ENCODE measurements at places on chromosomes 2 and 18. TPM values are rescaled to one million over a fixed set of nuclear protein-coding genes. Genes with fewer than 3 reads are reported as not detected.

- H3K4me3 ChIP-seq = no peak overlapping the region
- H3K27ac ChIP-seq = no peak overlapping the region
- DNase-seq = no peak
- peaks cover 42% of the 10 kb centered on the region for H3K4me1 ChIP-seq
- H3K36me3 ChIP-seq = no peaks in the 10 kb centered on the region
Measured at GRCh38 chr2:210860276-210860675, 303.9 kb downstream of the CPS1 start.

DNA sequence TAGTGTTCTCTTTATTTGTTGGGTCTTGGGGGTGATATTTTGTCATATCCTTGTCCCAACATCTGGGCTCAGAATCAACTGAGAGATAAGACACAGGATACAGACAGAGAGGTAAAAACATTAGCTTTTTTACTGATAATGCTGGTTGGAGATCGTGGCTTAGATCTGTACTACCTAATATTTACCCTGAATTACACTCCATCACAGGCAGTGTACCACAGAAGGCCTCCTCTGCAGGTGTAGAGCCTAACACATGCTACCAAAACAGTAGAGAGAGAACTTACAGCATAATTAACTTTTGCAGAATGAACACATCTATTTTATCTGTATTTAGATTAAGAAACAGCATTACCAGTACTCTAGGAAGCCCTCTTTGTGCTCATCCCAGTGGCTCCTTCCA is 6.8 kb downstream of the AGPS start:
- H3K36me3 ChIP-seq = no peaks in the 10 kb centered on the region
- peaks cover 24% of the 10 kb centered on the region for H3K4me1 ChIP-seq
- H3K27ac ChIP-seq = no peak overlapping the region
- no peaks in the 10 kb centered on the region for H3K27me3 ChIP-seq
- no peak overlapping the region for H3K4me3 ChIP-seq

DNA sequence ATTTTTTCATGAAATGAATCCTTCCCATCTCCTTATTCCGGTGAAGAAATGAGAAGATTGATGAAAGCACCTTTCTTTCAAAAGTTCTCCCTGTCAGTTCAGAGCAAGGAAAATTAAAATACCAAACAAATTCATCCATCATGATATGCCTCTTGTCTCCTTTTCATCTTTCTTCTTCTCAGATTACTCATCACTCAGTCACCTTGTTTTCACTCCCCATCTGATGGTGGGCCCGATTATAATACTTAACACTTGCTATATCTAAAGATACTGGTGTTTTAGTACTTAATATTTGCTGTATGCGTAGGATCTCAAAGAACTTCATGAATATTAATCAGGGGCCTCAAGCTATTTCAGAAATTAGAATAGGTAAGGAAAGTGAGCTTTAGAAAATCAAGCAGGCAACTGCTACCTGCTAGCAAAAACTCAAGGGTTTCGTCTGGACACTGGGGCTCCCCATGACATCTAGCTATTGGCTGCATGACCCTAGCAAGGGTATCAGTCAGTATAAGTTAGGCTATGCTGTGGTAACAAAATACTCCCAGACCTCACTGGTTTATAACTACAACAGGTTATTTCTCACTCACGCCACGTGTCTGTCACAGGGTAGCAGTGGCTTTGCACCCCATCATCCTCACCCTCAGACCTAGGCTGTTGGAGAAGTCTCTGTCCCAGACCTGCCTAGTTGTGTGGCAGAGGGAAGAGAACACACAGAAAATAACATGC is 39.0 kb upstream of the RNF152 start:
- no peaks in the 10 kb centered on the region for H3K27me3 ChIP-seq
- no peaks in the 10 kb centered on the region for H3K36me3 ChIP-seq
- H3K4me1 ChIP-seq = no peaks in the 10 kb centered on the region
- H3K27ac ChIP-seq = no peak overlapping the region
- no peak for DNase-seq

Gene G6PC2
- not detected for total RNA-seq

Gene MAP2
- total RNA-seq = 4.4 TPM

DNA sequence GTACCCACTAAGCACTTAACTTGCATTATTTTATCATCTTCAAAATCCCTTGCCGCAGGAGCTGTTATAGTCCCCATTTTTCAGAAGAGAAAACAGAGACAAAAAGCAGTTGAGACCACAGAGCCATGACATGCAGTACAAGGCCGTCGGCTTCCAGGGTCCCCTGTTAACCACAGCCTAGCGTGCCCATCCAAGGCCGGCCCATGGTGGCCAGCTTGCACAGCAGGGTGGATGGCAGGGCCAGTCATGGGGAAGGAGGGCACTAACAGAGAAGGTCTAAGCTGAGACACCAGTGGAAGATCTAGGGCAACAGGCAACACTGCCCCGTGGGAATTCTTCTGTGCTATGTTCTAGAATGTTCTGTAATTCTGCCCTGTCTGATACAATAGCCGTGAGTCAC is 192.6 kb upstream of the ID2 start:
- H3K27me3 ChIP-seq = no peaks in the 10 kb centered on the region
- DNase-seq = no peak
- no peaks in the 10 kb centered on the region for H3K36me3 ChIP-seq
- no peak overlapping the region for H3K4me3 ChIP-seq
- no peaks in the 10 kb centered on the region for H3K4me1 ChIP-seq

GRCh38 chr2:147541314-147541713 is 303.5 kb upstream of the ACVR2A start:
- no peaks in the 10 kb centered on the region for H3K36me3 ChIP-seq
- no peaks in the 10 kb centered on the region for H3K4me1 ChIP-seq
- no peaks in the 10 kb centered on the region for H3K27me3 ChIP-seq
- no peak for DNase-seq

DNA sequence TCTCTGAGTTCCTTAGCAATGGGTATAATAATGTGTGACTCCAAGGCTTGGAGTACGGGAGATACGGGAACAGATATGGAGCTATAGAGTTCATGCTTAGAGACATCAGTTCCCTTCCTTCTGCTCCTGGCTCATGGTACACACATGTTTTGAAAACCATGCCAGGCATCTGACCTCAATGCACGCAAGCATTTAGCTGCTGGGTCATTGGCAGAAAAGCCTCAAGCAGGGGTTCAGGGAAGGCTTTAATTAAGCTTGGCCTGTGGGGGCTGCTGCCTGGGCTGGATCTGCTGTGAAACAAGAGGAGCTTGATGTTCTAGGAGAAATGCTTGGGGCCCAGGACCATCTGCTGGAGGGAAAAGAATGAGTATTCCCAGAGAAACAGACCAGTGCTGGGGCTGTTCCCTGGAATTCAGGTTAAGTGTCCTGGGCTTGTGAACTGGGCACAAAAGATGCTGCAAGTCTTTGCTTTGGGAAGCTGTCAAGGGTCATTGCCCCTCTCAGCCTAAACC is 3.2 kb downstream of the ALLC start:
- no peak overlapping the region for H3K27ac ChIP-seq
- H3K4me3 ChIP-seq = no peak overlapping the region
- H3K36me3 ChIP-seq = no peaks in the 10 kb centered on the region
- H3K27me3 ChIP-seq = no peaks in the 10 kb centered on the region

Gene TTC39C
- total RNA-seq = 108 TPM

- no peaks in the 10 kb centered on the region for H3K27me3 ChIP-seq
- no peak overlapping the region for H3K27ac ChIP-seq
- peak; percentile 52 for DNase-seq
- no peak overlapping the region for H3K4me3 ChIP-seq
- H3K36me3 ChIP-seq = no peaks in the 10 kb centered on the region
Measured at GRCh38 chr2:117771969-117772630, 42.4 kb upstream of the DDX18 start.

Gene ANKRD30BL
- 0.62 TPM for total RNA-seq

- no peak overlapping the region for H3K27ac ChIP-seq
- H3K4me1 ChIP-seq = no peaks in the 10 kb centered on the region
- no peaks in the 10 kb centered on the region for H3K27me3 ChIP-seq
- H3K4me3 ChIP-seq = no peak overlapping the region
- DNase-seq = peak; percentile 68
Measured at GRCh38 chr2:167264380-167264779, 376.1 kb downstream of the XIRP2 start.

Gene FBXO41
- total RNA-seq = 16.5 TPM

GRCh38 chr2:197189426-197190099 is 121.0 kb downstream of the ANKRD44 start:
- H3K4me3 ChIP-seq = no peak overlapping the region
- no peaks in the 10 kb centered on the region for H3K36me3 ChIP-seq
- peak; percentile 58 for DNase-seq
- H3K27ac ChIP-seq = no peak overlapping the region
- H3K27me3 ChIP-seq = no peaks in the 10 kb centered on the region

Gene DTYMK
- total RNA-seq = 55.4 TPM

DNA sequence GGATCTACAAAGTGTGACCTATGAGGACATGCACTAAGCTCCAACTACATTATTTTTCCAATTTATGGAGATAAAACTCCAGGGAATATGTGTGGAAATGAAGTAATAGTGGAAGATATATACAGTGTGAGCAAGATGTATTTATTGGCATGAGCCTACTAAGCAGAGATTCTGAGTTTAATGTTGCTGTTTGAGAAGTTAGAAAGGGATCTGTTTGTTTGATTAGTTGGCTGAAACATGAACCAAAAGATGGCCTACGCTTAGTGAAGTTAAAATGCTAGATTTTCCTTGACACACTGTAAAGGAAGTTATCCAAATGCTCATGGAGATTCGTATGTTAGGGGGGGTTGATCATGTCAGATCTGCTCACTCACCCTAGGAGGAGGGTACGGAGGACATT is 621.7 kb downstream of the TMEM182 start:
- H3K27me3 ChIP-seq = no peaks in the 10 kb centered on the region
- no peaks in the 10 kb centered on the region for H3K36me3 ChIP-seq
- no peak overlapping the region for H3K4me3 ChIP-seq

- no peak overlapping the region for H3K4me3 ChIP-seq
- no peaks in the 10 kb centered on the region for H3K36me3 ChIP-seq
- no peak for DNase-seq
- no peaks in the 10 kb centered on the region for H3K27me3 ChIP-seq
Measured at GRCh38 chr18:60060578-60060977, 160.8 kb downstream of the PMAIP1 start.

GRCh38 chr2:237596520-237597195 is 6.1 kb upstream of the RAB17 start:
- no peaks in the 10 kb centered on the region for H3K36me3 ChIP-seq
- peaks cover 29% of the 10 kb centered on the region for H3K4me1 ChIP-seq

Gene PCBP1
- total RNA-seq = 212 TPM

Gene CRYBA2
- total RNA-seq = not detected

- no peaks in the 10 kb centered on the region for H3K36me3 ChIP-seq
- DNase-seq = no peak
- no peak overlapping the region for H3K27ac ChIP-seq
- no peaks in the 10 kb centered on the region for H3K4me1 ChIP-seq
Measured at GRCh38 chr2:107931412-107931811, 54.9 kb upstream of the SLC5A7 start.

- no peaks in the 10 kb centered on the region for H3K27me3 ChIP-seq
- no peak overlapping the region for H3K4me3 ChIP-seq
- H3K27ac ChIP-seq = no peak overlapping the region
- H3K36me3 ChIP-seq = no peaks in the 10 kb centered on the region
Measured at GRCh38 chr2:33142810-33143209, 196.1 kb downstream of the LTBP1 start.

GRCh38 chr2:238873841-238874240 is 26.0 kb downstream of the TWIST2 start:
- H3K36me3 ChIP-seq = no peaks in the 10 kb centered on the region
- DNase-seq = no peak
- H3K27me3 ChIP-seq = no peaks in the 10 kb centered on the region
- H3K4me3 ChIP-seq = no peak overlapping the region
- no peak overlapping the region for H3K27ac ChIP-seq
- no peaks in the 10 kb centered on the region for H3K4me1 ChIP-seq

Gene GALNT13
- total RNA-seq = 5.2 TPM

- peaks cover 4% of the 10 kb centered on the region for H3K4me1 ChIP-seq
- peaks cover 19% of the 10 kb centered on the region for H3K27me3 ChIP-seq
- H3K27ac ChIP-seq = no peak overlapping the region
- no peaks in the 10 kb centered on the region for H3K36me3 ChIP-seq
Measured at GRCh38 chr2:25365241-25365640, 23.5 kb upstream of the DNMT3A start.

DNA sequence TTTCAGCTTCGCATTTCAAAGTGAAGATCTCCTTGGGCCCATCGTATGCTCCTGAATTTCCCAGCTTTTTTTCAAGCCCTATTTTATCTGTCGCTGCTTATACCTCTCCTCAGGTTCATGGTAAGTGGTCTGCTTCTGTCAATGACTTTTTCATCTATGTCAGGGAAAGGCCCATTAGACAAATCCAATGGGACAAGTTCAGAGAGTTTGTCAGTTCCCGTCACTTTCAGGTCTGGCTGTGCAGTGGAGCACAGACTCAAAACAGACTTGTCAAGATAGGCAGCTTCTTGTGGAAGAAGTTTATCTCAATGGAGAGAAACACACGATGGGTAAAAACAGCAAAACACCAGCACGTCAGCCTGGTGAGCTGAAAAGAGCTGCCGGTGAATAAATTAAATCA is 100.9 kb upstream of the KLF7 start:
- H3K36me3 ChIP-seq = no peaks in the 10 kb centered on the region
- DNase-seq = no peak
- no peak overlapping the region for H3K27ac ChIP-seq
- H3K4me1 ChIP-seq = peaks cover 5% of the 10 kb centered on the region
- no peak overlapping the region for H3K4me3 ChIP-seq
- no peaks in the 10 kb centered on the region for H3K27me3 ChIP-seq

Gene UGT1A3
- total RNA-seq = not detected

- peaks cover 8% of the 10 kb centered on the region for H3K4me1 ChIP-seq
- H3K4me3 ChIP-seq = no peak overlapping the region
- no peak for DNase-seq
- no peaks in the 10 kb centered on the region for H3K36me3 ChIP-seq
- no peaks in the 10 kb centered on the region for H3K27me3 ChIP-seq
- no peak overlapping the region for H3K27ac ChIP-seq
Measured at GRCh38 chr18:45236676-45237075, 378.6 kb upstream of the SLC14A2 start.

- H3K4me3 ChIP-seq = no peak overlapping the region
- H3K36me3 ChIP-seq = no peaks in the 10 kb centered on the region
- H3K27ac ChIP-seq = no peak overlapping the region
- no peak for DNase-seq
Measured at GRCh38 chr2:62587592-62587991, 81.6 kb upstream of the TMEM17 start.

Gene KCNJ13
- total RNA-seq = not detected

Gene PAX8
- 0.16 TPM for total RNA-seq

GRCh38 chr18:44678725-44679055 is 2.0 kb upstream of the SETBP1 start:
- H3K27me3 ChIP-seq = peaks cover 14% of the 10 kb centered on the region
- peak overlapping the region; percentile 93 for H3K4me3 ChIP-seq
- H3K36me3 ChIP-seq = no peaks in the 10 kb centered on the region
- DNase-seq = no peak
- peaks cover 18% of the 10 kb centered on the region for H3K4me1 ChIP-seq
- H3K27ac ChIP-seq = no peak overlapping the region

DNA sequence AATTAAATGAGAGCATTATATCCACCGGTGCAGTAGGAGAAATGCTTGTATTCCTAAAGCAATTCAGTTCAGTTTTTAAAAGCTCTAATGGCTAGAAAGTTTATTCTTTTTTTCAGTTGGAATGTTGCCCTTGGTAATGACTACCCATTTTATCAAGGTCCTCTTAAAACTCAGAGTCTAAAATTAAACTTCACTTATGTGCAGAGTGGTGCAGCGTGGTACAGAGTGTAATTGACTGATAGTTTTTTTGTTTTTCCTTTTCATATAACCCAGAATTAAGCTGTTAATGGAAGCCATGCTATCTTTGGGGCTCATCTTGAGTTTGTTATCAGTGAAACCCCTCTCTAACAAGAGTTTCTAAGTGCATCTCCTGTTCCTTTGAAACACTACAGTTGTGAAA is 21.4 kb downstream of the NCOA1 start:
- H3K36me3 ChIP-seq = no peaks in the 10 kb centered on the region
- DNase-seq = no peak
- no peak overlapping the region for H3K27ac ChIP-seq
- H3K4me3 ChIP-seq = no peak overlapping the region
- H3K27me3 ChIP-seq = no peaks in the 10 kb centered on the region
